Upper lobe of left lung (tissue), 6 donors: ENCODE measurements at places on chromosomes 1 and 21. TPM values are rescaled to one million over a fixed set of nuclear protein-coding genes. Genes with fewer than 3 reads are reported as not detected.
A peak's percentile ranks its signal among the peaks of the same experiment; 100 is the strongest.

GRCh38 chr1:95699149-95699953 is 465.3 kb downstream of the RWDD3 start:
- no peaks in the 10 kb centered on the region for H3K4me1 ChIP-seq
- no peaks in the 10 kb centered on the region for H3K27me3 ChIP-seq
- H3K27ac ChIP-seq, result no peak overlapping the region
- no peak overlapping the region for H3K4me3 ChIP-seq
- DNase-seq, result no peak

- H3K4me3 ChIP-seq, result no peak overlapping the region
- no peak overlapping the region for H3K27ac ChIP-seq
- H3K36me3 ChIP-seq, result no peaks in the 10 kb centered on the region
- peaks cover 8% of the 10 kb centered on the region for H3K4me1 ChIP-seq
- H3K27me3 ChIP-seq, result no peaks in the 10 kb centered on the region
Measured at GRCh38 chr1:211323156-211324063, 3.2 kb upstream of the TRAF5 start.

GRCh38 chr1:165876121-165876520 is 48.7 kb downstream of the UCK2 start:
- H3K4me1 ChIP-seq, result peaks cover 8% of the 10 kb centered on the region
- no peak for DNase-seq
- no peaks in the 10 kb centered on the region for H3K36me3 ChIP-seq
- no peak overlapping the region for H3K4me3 ChIP-seq
- no peaks in the 10 kb centered on the region for H3K27me3 ChIP-seq
- H3K27ac ChIP-seq, result no peak overlapping the region

GRCh38 chr1:66542314-66542713 is 8.4 kb downstream of the SGIP1 start:
- no peaks in the 10 kb centered on the region for H3K36me3 ChIP-seq
- no peaks in the 10 kb centered on the region for H3K27me3 ChIP-seq
- H3K4me3 ChIP-seq, result no peak overlapping the region
- no peak for DNase-seq

DNA sequence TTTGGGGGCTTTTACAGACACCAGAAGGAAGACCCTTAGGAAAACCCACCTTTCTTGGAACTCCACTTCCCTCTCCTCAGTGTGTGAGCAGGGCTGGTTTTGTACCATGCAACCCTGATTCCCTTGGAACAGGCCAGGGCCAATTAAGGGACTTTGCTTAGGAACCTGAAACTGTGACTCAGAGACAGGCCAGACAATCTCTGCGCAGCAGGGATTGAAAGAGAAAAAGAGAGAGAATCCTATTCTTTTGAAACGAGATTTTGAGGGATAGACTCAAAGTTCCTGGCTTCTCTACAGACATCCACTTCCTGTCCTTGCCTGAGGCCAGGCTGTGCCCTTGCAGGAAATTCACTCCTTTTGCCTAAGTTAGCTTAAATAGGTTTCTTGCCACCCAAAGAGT is 23.1 kb upstream of the C1orf198 start:
- DNase-seq, result no peak
- no peak overlapping the region for H3K27ac ChIP-seq
- H3K4me3 ChIP-seq, result no peak overlapping the region
- H3K27me3 ChIP-seq, result no peaks in the 10 kb centered on the region

GRCh38 chr1:185488808-185489207 is 171.8 kb upstream of the IVNS1ABP start:
- H3K36me3 ChIP-seq, result no peaks in the 10 kb centered on the region
- H3K27ac ChIP-seq, result no peak overlapping the region
- DNase-seq, result peak; percentile 12
- H3K27me3 ChIP-seq, result no peaks in the 10 kb centered on the region

- H3K4me3 ChIP-seq, result no peak overlapping the region
- no peaks in the 10 kb centered on the region for H3K27me3 ChIP-seq
- no peak for DNase-seq
- peaks cover 26% of the 10 kb centered on the region for H3K36me3 ChIP-seq
- H3K27ac ChIP-seq, result no peak overlapping the region
Measured at GRCh38 chr1:206422525-206422924, 47.8 kb upstream of the IKBKE start.

GRCh38 chr21:31752352-31752751 is 20.4 kb upstream of the SCAF4 start:
- no peak overlapping the region for H3K4me3 ChIP-seq
- no peaks in the 10 kb centered on the region for H3K27me3 ChIP-seq
- no peak for DNase-seq
- no peak overlapping the region for H3K27ac ChIP-seq
- no peaks in the 10 kb centered on the region for H3K4me1 ChIP-seq

DNA sequence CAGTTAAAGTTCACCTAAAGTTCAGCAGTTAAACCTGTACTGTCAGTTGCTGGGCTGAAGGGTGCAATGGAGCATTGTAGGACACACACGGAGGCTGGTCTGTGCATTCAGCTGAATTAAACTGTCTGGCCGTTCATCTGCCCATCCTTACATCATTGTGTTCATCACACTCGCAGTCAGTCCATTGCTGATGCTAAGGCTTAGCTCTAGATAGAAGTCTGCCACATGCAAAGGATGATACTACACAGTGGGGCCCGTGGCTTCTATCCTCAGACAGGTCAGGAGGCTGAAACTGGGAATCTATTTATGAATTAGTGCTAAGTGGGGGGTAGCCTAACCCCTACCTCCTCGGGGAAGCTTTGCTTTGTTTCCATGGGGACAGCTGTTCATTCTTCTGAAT is 60.4 kb downstream of the CNIH3 start:
- DNase-seq, result no peak
- H3K4me3 ChIP-seq, result no peak overlapping the region
- no peak overlapping the region for H3K27ac ChIP-seq

DNA sequence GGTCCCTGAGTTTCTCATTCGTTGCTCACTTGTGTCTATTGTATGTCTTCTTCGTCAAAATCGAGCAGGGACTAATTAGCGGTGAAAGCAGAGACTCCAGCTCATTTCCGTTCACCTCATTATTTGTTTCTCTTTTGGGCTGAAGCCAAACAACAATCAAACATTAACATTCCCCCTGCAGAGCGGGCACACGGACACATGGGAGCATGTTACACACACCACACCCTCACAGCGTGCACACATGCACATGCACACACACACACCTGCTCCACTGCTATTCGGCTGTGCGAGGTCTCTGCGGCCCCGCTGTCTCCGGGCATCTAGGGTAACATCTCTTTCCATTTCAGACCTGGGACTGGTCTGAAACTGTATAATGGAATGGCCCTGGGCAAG is 58.5 kb upstream of the LRRC8D start:
- H3K27me3 ChIP-seq, result no peaks in the 10 kb centered on the region
- peaks cover 40% of the 10 kb centered on the region for H3K4me1 ChIP-seq
- DNase-seq, result no peak
- H3K27ac ChIP-seq, result no peak overlapping the region

GRCh38 chr1:94490556-94490955 is 51.0 kb downstream of the F3 start:
- no peaks in the 10 kb centered on the region for H3K4me1 ChIP-seq
- no peaks in the 10 kb centered on the region for H3K27me3 ChIP-seq
- H3K36me3 ChIP-seq, result peaks cover 6% of the 10 kb centered on the region
- H3K27ac ChIP-seq, result no peak overlapping the region
- H3K4me3 ChIP-seq, result no peak overlapping the region

DNA sequence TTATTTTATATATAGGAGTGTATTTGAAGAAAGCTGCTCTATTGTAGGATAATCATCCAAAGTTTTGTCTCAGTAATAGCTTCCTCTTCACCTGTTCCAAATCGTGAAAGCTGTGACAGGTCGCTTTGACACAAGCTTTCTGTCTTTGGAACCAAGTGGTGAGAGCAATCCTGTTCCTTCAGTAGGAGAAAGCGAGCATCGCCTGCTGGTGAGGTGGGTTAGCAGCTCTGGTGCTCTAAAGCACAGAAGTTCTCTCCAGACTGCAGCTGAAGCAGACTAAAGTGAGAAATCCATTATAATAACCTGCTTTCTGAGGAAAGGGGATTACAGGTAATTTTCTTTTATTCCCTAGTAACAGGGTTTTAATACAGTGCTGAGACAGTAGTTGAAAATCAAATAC is 803.8 kb downstream of the ADGRL2 start:
- no peak overlapping the region for H3K4me3 ChIP-seq
- H3K4me1 ChIP-seq, result no peaks in the 10 kb centered on the region
- H3K36me3 ChIP-seq, result no peaks in the 10 kb centered on the region
- no peak overlapping the region for H3K27ac ChIP-seq
- H3K27me3 ChIP-seq, result no peaks in the 10 kb centered on the region

DNA sequence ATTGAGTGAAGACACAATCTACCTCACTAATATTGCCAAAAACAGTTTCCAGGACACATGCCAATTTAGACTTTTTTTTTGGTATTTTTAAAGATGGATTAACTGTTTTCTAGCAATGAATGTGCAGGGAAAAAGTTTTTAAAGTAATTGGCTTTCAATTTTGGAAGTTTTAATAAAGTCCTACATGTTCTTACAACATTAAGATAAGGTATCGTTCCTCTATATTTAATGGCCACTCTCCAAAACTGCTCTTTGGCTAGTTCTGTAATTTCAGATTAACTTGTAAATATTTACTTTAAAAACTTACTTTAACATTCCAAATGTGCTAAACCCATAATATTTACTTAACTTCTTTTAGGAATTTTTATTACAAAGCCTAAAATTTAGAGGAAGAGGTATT is 1332.2 kb upstream of the PRMT6 start:
- no peak overlapping the region for H3K27ac ChIP-seq
- DNase-seq, result no peak

DNA sequence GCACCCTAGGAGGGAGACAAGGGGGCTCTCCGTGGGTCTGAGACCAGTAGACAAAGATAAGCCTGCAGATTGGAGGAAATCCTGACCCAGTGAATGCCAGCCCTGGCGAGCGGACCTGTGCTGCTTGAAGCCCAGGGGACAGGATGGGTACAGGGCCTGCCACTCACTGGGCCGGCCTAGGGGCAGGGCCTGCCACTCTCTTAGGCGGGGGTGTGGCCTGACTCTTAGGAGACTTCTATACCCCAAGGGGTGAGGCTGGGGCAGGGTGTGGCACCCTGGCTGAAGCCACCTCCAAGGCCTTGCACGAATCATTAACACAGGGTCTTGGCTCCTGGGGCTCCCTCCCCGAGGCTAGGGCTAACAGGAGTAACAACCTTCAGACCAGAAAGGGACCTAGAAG is 30.7 kb downstream of the TRIM62 start:
- H3K36me3 ChIP-seq, result peaks cover 6% of the 10 kb centered on the region
- H3K27ac ChIP-seq, result no peak overlapping the region
- H3K4me1 ChIP-seq, result no peaks in the 10 kb centered on the region

DNA sequence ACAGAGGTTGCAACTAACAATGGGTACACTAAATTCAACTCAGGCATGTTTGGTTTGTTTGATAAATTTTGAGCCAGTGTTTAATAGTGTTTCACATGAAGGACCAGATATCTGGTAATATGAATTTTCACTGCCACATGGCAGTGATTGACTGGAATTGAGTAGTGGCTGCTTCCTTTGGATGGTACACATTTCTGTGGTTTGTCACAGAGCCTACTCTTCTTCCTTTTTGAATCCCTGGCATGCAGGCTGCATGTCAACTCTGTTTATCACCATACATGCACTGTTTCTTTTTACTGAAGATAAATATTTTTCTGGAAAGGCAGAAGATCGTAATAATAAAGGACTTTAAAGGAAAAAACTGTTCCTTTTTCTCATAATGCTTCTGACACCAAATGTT is 35.5 kb downstream of the SDCCAG8 start:
- no peaks in the 10 kb centered on the region for H3K27me3 ChIP-seq
- peaks cover 8% of the 10 kb centered on the region for H3K36me3 ChIP-seq
- DNase-seq, result no peak
- peaks cover 17% of the 10 kb centered on the region for H3K4me1 ChIP-seq
- H3K27ac ChIP-seq, result no peak overlapping the region

DNA sequence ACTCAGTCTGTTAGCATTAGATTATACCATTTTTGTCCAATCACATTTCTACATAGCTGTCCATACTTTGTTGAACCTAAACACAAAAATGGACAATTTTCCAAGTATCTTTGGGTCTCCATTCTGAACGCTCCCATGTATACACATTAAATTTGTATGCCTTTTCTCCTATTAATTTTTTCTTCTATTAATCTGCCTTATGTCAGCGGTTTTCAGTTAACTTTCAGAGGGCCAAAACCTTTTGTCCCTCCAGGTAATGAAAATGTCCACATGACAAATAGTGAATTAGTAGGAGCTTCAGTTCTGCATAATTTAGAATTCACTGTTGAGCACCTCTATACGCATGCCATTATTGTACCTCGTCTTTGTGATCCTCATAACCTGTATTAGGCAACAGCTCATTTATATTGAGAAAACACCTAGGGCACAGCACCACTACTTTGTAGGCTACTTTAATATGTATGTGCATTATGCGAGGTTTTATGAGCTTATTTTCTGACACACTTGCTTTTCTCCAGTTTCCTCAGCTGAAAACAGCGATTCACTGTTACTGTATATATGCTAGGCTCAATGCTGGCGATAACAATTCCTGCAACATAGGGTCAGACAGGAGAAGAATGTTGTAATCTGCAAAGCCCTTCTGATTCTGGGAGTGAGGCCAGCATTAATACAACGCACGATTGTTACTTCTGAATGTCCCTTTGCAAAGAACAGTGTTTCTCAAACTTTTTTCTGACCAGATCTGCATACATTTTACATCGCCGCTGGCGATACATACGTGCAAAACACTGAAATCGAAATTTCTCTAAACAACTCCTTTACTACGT is 1.1 kb upstream of the ABCD3 start:
- no peaks in the 10 kb centered on the region for H3K36me3 ChIP-seq
- H3K4me1 ChIP-seq, result peaks cover 26% of the 10 kb centered on the region
- DNase-seq, result no peak
- H3K27me3 ChIP-seq, result no peaks in the 10 kb centered on the region

DNA sequence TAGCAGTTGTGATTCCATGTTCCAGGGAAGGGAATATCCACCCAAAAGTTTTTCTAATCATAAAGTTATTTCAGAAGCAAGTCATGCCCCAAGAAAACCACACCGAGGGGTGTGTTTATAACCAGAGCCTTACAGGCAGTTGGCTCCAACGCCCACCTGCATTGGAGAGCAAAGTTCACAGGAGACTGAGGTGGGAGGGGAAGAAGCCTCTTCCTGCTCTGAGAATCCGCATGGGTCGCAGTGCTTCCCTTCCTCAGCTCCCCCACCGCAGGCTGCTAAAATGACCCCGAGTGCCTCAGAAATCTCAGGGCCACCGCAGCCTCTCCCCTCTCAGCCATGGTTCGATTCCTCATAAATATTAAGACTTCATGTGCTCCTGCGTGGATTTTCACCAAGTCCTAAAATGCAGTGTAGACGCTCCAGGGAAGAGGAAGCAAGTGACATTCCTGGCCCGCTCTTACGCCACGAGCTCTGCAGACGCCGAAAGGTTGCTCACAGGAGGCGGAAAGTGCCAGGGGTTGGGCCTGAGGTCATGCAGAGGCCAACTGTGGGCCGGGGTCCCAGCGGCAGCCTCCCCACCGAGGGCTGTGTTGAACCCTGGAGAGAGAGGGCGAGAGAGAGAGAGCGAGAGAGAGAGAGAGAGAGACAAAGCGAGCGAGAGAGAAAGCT is 13.4 kb upstream of the SPSB1 start:
- H3K27me3 ChIP-seq, result no peaks in the 10 kb centered on the region
- H3K4me1 ChIP-seq, result peaks cover 14% of the 10 kb centered on the region
- H3K27ac ChIP-seq, result no peak overlapping the region
- no peak overlapping the region for H3K4me3 ChIP-seq
- DNase-seq, result peak; percentile 43
- no peaks in the 10 kb centered on the region for H3K36me3 ChIP-seq

ATP1A4 gene
- total RNA-seq, result not detected

UMODL1 gene
- 6.3 TPM for total RNA-seq

RPS6KC1 gene
- total RNA-seq, result 31.4 TPM

TRNP1 gene
- 22.6 TPM for total RNA-seq

ANKRD35 gene
- total RNA-seq, result 1.3 TPM

DEDD gene
- 33.1 TPM for total RNA-seq

SLC30A1 gene
- 19.2 TPM for total RNA-seq

CDK18 gene
- total RNA-seq, result 78.4 TPM

PKP1 gene
- total RNA-seq, result 1.0 TPM

SPRR2E gene
- total RNA-seq, result not detected

KCNT2 gene
- total RNA-seq, result 8.8 TPM

DYRK3 gene
- total RNA-seq, result 8.8 TPM
